Tibial nerve (tissue), 4 donors: ENCODE measurements at places on chromosomes 7 and 10. TPM values are rescaled to one million over a fixed set of nuclear protein-coding genes. Genes with fewer than 3 reads are reported as not detected.
A peak's percentile ranks its signal among the peaks of the same experiment; 100 is the strongest.

- H3K27me3 ChIP-seq: no peaks in the 10 kb centered on the region
- no peak for DNase-seq
- no peak overlapping the region for H3K4me3 ChIP-seq
- no peaks in the 10 kb centered on the region for H3K36me3 ChIP-seq
- no peaks in the 10 kb centered on the region for H3K4me1 ChIP-seq
Observed at GRCh38 chr7:89145801-89146200, 350.3 kb upstream of the TEX47 start.

SFRP5 gene
- 183 TPM for total RNA-seq

- no peaks in the 10 kb centered on the region for H3K36me3 ChIP-seq
- H3K4me1 ChIP-seq: peaks cover 4% of the 10 kb centered on the region
- DNase-seq: no peak
- H3K27me3 ChIP-seq: no peaks in the 10 kb centered on the region
Observed at GRCh38 chr7:127976056-127976737, 55.0 kb downstream of the LRRC4 start.

DNA sequence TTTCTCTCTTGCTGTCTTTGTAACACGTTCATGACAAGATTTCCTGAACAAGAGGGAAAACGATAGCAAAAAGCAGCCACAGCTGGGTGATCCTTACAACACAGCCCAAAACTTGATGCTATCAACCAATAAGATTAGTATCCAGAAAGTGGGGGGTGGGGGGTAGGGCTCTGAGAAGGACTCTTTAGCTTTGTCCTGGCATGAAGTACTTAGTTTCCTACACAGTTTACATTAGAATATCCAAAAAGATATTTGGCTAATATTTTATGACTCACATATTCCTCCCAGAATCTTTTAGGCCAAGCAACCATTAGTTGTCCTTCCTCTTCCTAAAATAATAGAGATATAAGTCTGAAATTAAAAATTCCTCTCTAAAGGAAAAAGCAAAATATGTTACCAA lies 22.9 kb upstream of the LRRC17 start:
- no peak for DNase-seq
- H3K27ac ChIP-seq: no peak overlapping the region
- H3K27me3 ChIP-seq: no peaks in the 10 kb centered on the region
- H3K4me3 ChIP-seq: no peak overlapping the region
- H3K4me1 ChIP-seq: peaks cover 26% of the 10 kb centered on the region

DNA sequence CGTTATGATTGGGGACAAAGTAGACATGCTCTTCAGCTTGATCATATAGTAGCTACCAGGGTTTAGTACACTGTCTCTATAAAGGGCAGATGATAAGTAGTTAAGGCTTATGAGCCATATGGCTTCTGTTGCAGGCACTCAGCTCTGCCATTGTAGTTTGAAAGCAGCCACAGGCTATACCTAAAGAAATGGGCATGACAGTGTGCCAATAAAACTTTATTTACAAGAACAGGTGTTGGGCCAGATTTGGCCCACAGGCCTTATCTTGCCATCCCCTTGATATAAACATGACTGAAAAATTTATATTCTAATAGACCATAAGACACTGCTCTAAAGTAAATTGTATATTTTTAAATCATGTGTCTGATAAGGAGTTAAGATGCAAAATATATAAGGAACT lies 36.6 kb downstream of the GRK5 start:
- no peak overlapping the region for H3K27ac ChIP-seq

DNA sequence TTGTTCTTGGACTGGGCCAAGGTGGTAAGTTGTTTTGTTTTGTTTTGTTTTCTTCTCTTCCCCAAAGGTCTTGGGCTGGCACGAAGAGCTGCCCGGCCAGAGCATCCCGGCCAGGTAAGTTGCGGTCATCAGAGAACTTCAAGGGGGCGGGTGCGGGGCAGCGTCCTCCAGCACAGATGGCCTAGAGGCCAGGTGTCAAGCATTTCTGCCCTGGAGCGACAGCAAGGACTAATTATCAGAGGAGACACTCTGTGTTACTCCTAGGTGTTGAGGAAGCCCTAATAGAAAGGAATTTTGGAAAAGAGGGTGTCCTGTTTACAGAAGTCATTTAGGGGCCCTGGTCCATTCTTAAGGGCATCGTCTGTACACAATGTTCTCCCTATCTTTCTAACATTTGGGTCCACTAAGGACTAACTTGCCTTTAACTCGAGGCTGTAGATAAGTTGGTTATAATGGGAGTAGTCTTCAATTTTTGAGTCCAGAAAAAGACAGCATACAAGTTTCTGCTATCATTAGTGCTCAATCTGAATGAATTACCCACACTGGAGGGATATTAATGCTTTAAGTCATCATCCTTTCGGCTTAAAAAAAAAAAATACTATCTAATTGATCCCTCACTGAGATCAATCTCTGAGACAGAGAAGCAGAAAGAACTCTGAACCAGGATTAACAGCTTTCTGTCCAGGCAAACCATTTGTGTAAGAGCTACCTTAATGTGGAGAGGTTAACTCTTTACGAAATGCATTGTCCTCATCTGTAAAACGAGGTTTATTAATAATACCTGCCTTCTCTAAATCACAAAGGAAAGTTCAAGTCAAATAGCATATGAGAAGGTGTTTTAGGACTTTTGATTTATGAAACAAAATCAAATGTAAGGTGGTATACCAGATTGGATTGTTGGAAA lies 1.5 kb downstream of the ITGB8 start:
- H3K27ac ChIP-seq: peak overlapping the region; percentile 98
- no peak for DNase-seq
- H3K4me3 ChIP-seq: peak overlapping the region; percentile 66
- H3K27me3 ChIP-seq: no peaks in the 10 kb centered on the region
- peaks cover 11% of the 10 kb centered on the region for H3K4me1 ChIP-seq

DNA sequence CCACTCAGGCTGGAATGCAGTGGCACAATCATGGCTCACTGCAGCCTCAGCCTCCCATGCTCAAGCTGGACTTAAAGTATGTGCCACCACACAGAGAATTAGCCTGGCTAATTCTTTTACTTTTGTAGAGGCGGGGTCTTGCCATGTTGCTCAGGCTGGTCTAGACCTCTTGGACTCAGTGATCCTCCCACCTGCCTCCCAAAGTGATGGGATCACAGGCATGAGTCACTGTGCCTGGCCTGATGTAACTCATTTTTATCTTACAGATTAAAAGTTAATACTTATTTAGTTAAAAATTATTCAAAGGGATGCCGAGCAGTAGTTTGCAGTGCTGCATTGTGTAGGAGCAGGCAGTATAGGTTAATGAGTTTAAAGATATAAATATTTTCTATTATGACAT lies 12.6 kb upstream of the PLXDC2 start:
- H3K36me3 ChIP-seq: no peaks in the 10 kb centered on the region
- no peak overlapping the region for H3K4me3 ChIP-seq
- H3K27me3 ChIP-seq: no peaks in the 10 kb centered on the region
- H3K4me1 ChIP-seq: no peaks in the 10 kb centered on the region

GRCh38 chr7:92665926-92666325 lies 75.7 kb upstream of the FAM133B start:
- DNase-seq: no peak
- no peaks in the 10 kb centered on the region for H3K36me3 ChIP-seq
- no peaks in the 10 kb centered on the region for H3K27me3 ChIP-seq
- no peak overlapping the region for H3K4me3 ChIP-seq
- H3K4me1 ChIP-seq: peaks cover 9% of the 10 kb centered on the region

DNA sequence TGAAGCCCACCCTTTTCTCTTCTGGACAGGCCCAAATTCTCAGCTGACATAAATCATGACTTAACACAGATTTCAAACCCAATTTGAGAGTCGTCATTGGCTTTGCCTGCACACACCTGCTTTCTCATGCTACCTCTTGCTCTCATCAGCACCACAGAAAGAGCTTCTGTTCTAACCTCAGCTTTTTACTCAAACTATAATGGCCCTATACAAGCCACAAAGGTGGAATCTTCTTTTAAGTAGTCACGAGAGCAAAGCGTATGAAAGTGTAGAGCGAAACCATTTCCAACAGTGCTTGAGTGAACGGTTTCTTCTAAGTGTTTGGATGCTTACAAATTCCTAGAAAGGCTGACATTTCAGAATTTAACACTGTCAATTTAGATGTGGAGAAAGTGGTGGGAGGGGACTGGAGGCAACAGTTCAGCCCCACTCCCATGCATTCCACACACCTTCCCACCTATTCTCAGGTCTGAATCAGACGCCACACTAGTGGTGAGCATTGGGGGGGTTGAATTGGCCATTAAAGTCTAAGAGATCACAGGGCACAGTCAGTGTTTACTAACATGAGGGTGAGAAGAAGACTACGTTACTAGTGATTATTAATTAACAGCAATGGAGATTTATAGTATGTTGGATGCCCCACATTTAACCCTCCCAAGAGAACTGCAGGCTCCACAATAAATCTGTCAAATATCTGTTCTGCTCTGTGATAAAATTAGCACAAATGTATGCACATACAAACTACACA lies 114.0 kb downstream of the PRKCQ start:
- no peak overlapping the region for H3K4me3 ChIP-seq
- no peak overlapping the region for H3K27ac ChIP-seq
- H3K27me3 ChIP-seq: no peaks in the 10 kb centered on the region
- no peaks in the 10 kb centered on the region for H3K4me1 ChIP-seq
- H3K36me3 ChIP-seq: no peaks in the 10 kb centered on the region
- DNase-seq: no peak

SMARCD3 gene
- 55.5 TPM for total RNA-seq
